ENCODE measurements at places on chromosomes 7 and 10.

- no peak for DNase-seq
These were observed 230.7 kb upstream of the PODXL start for GRCh38 chr7:131787101-131787500.

DNA sequence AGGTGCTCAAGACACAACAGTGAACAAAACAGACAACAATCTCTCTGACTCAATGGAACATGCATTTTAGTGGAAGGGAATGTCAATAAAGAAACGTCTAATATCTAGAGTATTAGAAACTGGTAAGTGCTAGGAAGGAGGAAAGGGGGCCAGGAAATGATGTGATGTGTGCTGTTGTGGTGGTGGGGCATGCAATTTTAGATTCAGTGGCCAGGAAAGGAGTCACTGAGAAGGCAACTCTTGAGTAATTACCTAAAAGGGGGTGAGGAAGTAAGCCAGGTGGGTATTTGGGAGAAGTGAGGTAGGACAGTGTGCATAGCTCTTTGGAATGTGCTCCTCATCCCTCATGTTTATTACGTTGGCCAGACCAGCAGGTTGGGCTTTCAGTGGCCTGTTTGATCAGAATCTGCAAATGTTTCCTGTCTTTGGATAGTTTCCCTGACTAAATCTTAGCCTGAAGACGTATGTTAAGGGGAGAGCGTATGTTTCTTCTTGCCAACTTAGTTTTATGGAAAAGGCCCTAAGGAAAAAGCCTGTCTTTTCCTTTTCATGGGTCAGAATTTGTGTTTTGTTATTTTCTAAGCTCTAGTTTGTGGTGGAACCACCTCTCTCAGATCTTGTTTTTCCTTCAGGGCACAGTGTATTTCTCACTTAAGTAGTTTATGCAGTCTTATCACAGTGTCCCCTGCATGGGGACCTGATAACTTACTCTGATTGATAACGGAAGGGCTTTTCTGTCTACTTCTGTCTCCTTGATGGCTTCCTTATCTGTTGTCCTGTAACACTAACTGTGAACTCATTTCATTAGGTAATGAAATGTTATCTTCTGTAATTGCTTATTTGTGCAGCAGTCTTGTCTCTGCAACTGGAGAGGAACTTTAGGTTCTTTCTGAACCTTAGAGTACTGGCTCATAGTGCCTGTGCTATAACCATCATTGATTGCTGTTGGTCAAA is 203.7 kb downstream of the AUTS2 start:
- no peak for DNase-seq

DNA sequence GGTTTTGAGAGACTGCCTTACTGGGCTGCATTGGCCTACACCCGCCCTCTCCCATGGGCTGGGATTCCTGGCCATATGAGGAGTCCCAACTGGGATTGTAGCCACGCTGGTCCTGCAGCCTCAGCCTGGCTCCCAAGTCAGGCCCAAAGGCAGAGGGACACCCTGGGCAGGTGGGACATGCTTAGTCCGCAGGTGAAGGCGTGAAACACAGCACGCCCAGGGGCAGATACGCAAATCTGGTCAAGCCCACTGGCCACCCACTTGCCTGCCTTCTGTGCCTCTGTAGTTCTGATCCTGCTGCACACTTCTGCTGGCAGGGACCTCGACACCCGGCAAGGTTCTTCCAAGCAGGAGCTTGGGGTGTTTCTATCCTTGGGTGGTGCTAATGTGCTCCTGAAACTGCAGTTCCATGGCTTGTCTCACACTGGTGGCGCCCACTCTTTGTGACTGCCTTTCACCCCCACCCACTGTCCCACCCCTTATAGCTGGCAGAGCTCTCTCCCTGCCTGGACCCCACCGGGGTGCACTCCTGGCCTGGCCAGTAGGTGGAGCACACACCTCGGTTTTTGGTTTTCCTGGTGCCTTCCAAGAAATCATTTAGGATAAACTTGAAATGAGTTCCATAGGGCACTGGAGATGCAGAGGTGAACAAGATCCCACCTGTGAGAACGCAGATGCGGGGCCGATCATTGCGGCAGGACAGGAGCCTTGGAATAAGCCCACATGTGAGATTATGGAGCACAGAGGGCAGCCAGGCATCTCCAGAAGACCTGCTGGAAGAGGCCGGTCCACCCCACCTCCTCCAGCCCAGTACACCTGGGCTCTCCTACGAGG is 47.9 kb downstream of the MKI67 start:
- no peak for DNase-seq

- DNase-seq = no peak
These were observed 24.3 kb upstream of the DNA2 start for GRCh38 chr10:68496072-68496471.

- DNase-seq = no peak
These were observed 270.8 kb upstream of the POM121L12 start for GRCh38 chr7:52764492-52765169.

GRCh38 chr7:28939367-28939766 is 18.8 kb downstream of the TRIL start:
- no peak for DNase-seq

- DNase-seq = no peak
These were observed 5.5 kb downstream of the ZNF775 start for GRCh38 chr7:150384406-150385301.
